ENCODE measurements at places on chromosomes 6 and 20. TPM values are rescaled to one million over a fixed set of nuclear protein-coding genes. Genes with fewer than 3 reads are reported as not detected.

The SSTR4 gene
- total RNA-seq = not detected

The CST2 gene
- not detected for total RNA-seq

The CFAP61 gene
- total RNA-seq = not detected

The SNTA1 gene
- 4.0 TPM for total RNA-seq

The LY6G5C gene
- 2.3 TPM for total RNA-seq

The MATN4 gene
- 0.64 TPM for total RNA-seq

The HSPA12B gene
- not detected for total RNA-seq

GRCh38 chr6:129631070-129631469 is 78.9 kb downstream of the ARHGAP18 start:
- DNase-seq = no peak

GRCh38 chr6:43969158-43969981 is 157.9 kb downstream of the MRPL14 start:
- DNase-seq = no peak

DNA sequence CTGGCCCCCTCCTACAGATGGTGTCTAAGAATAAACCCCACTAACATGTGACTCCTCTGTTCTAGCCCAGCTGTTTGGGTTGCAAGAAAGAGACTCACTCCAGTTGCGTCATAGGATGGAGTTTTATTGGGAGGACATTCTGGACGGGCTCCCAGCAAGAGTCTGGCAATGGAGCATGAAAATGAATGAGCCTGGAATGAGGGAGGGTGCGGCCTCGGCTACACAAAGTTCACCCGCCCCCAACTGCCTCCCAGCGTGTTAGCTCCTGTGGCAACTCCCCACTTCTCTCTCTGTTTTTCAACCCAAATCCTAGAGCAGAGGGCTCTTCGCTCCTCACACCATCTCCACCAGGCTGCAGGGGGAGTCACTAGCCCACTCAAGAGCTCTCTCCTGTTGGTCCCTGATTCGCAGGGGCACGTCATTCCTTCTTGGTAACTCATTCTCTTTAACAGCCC is 5.1 kb upstream of the ADAM33 start:
- DNase-seq = no peak

DNA sequence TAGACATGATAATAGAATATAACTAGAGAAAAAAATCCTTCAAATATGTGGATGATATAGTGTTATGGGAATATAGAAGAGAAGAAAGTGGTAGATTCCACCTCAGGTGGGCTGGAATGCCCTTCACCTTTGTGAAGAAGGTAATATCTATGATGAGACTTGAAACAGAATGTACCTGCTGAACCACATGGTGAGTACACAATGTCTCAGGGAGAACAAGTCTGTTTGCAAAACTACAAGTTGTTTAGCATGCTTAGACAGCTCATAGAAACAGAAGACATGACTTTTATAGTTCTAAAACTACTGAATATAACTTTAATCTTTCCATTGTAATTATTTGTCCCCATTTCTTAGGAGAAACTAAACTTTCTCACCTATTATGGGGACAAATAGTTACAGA is 12.2 kb downstream of the C6orf58 start:
- DNase-seq = no peak

- no peak for DNase-seq
Measured at GRCh38 chr20:37385176-37385575, 39.2 kb downstream of the SRC start.

DNA sequence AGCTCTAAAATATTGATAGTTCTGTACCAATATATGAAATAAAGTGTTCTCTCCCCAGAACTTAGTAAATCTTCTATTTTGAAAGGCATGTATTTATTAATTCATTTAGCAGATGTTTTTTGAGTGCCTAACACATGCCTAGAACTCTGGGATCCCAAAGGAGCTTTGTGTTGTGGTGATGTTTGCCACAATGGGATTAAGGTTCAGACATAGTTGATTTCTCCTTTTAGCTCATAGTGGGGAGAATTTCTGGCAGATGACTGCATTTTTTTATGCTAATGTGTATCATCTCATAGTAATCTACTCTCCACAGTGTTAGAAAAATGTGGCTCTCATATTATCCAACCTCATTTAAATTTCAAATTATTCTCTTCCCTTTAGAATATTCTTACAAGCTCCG is 21.7 kb downstream of the MYB start:
- DNase-seq = no peak

GRCh38 chr6:49634092-49634835 is 2.4 kb downstream of the RHAG start:
- no peak for DNase-seq

DNA sequence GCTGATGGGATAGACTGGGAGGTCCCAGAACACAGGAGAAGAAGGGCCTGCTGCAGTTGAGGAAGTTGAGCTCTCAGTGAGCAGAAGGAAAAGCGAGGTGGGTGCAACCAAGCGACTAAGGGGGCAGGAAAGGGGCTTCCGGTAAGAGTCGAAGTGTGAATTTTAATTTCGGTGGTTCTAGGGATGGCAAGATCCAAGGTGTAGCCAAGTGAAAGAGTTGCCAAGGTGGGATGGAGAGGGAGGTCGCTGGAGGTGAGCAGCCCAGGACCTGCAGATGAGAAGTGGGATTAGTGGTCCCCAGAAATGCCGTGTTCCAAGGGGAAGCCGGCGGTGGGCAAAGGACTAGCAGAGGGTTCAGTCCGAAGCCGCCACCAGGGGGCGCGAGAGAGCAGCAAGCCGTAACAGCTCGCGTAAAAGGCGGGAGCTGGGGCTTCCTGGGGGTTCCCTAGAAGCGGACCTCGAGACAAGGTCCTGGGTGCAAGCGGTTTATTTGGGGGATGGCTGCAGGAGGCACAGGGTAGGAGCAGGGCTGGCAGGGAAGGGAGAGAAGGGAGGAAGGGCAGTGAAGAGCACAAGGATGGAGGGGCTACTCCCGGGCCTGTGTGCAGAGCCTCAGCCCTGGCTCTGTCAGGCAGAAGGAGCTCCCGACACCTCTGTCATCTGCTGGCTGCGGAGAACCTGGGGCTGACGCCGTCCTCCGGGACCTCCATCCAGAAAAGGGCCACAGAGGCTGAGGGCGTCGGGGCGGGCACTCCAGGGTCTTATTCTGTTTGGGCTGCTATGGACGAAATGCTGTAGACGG is 103.6 kb downstream of the PAX1 start:
- peak; percentile 33 for DNase-seq

- DNase-seq = no peak
Measured at GRCh38 chr6:148563066-148563465, 183.8 kb upstream of the UST start.

- no peak for DNase-seq
Measured at GRCh38 chr6:22409486-22409885, 112.7 kb upstream of the PRL start.

DNA sequence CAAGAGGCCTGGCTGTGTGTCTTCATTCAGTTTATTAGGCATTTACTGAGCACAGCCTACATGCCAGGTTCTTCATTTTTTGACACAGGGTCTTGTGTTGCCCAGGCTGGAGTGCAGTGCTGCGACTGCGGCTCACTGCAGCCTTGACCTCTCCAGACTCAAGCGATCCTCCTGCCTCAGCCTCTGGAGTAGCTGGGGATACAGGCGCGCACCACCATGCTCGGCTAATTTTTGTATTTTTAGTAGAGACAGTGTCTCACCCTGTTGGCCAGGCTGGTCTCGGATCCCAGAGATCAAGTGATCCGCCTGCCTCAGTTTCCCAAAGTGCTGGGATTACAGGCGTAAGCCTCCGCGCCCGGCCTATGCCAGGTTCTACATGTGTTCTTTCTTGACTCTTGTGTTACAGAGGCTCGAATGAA is 601 bp upstream of the ATRN start:
- no peak for DNase-seq

DNA sequence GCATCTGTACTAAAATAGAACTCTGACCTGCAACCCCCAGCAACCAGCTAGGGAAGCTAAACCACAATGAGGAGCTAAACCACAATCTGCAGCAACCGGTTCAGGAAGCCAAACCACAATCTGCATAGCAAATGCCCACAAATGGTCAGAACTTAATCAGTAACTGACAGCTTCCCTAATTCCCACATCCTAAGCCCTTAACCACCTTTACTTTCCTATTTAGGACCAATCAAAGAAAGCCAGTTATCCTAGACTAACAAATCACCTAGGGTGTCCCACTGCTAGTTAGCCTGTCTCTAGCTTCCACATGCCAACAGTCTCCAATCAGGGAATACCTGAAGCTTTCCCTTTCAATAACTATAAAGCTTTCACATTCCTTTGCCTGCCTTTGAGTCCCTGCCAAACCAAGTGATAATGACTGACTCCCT is 424.6 kb upstream of the PTCHD4 start:
- DNase-seq = no peak

DNA sequence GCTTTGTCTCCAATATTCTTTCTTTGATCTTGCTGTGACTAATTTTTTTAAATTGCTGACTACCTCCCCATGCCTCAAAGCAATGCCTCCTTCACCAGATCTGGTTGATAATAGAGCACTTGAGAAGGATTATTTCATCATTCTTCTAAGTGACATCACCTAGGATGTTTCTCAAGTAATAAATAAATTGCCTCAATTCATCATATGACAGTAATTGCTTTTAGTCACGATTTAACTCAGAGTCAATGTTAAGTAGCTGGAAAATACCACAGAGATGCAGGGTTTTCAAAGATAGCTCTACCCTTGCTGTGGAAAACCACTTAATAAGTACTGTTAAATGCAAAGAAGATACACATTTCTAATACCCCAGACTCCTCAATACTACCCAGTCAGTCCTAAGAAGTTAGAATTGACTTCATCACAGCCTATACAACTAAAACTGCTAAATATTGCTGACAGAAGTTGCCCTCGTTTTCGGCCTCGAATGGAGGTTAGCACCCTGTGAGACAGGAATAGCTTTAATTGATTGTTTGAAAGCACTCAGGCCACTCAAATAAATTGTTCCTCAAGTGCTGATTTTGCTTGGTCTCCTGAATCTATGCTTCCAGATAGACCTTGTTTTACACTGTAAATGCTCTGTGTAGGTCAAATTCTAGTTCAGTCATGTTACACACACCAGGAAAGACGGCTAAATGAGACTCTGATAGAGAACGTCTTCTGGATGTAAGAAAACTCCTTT is 640.6 kb upstream of the CHD6 start:
- DNase-seq = no peak

GRCh38 chr6:137874204-137875057 is 7.4 kb downstream of the TNFAIP3 start:
- DNase-seq = no peak

All from activated naive CD8-positive, alpha-beta T cell treated with anti-CD3 and anti-CD28 coated beads for 36 hours (primary cell).